ENCODE measurements at places on chromosomes 11 and 22.

GRCh38 chr11:77091146-77091940 is 11.3 kb upstream of the OMP start:
- DNase-seq: peak; percentile 70

DNA sequence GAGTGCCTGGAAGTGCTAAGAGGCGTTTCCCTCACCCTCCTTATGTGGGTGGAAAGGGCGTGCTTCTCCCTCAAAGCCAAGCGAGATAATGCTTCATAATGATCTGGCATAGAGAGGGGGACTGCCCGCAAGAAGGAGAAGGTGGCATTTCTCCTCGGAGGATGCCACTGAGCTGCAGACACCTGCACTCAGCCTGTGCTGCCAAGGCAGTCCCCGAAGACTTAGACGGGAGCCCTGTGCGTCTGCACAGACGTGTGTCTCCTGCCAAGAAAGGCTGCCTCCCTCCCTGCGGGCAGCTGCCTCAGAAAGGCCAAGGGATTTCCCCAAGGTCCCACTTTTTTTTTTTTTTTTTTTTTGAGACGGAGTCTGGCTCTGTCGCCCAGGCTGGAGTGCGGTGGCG is 48.1 kb upstream of the SPATA19 start:
- no peak for DNase-seq

GRCh38 chr11:119782739-119783072 is 53.7 kb upstream of the NECTIN1 start:
- no peak for DNase-seq

GRCh38 chr11:32229576-32230240 is 138.8 kb downstream of the RCN1 start:
- no peak for DNase-seq

GRCh38 chr11:113730887-113731726 is 25.0 kb upstream of the TMPRSS5 start:
- DNase-seq: no peak

DNA sequence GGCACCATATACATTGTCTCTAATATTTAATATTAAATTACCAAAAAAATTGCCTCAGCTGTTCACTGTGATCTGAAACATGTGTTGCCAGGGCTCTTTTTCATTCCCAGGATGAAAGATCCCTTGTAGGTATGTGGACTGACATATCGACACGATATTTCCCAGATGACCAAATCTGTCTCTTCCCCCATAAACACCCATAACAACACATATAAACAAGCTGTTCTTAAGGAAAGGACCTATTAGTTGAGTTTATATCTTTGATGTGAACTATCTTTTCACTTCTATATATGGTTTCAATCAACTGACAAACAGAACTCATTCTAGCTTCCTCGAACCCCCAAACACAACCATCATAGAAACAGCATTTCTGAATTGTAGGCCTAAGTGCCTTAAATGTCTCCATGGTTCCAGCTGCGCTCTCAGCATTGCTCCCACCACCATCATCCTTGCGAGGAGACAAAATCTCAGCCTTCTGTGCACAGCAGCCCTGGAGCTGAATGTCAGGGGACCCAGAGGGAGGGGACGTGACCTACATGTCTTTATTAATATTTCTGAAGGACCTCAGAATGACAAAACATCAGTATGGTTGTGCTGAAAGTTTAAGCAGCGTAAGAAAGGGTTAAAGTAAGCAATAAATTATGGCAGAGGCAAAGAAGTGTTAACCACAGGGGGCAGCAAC is 67.0 kb downstream of the ETS1 start:
- no peak for DNase-seq

DNA sequence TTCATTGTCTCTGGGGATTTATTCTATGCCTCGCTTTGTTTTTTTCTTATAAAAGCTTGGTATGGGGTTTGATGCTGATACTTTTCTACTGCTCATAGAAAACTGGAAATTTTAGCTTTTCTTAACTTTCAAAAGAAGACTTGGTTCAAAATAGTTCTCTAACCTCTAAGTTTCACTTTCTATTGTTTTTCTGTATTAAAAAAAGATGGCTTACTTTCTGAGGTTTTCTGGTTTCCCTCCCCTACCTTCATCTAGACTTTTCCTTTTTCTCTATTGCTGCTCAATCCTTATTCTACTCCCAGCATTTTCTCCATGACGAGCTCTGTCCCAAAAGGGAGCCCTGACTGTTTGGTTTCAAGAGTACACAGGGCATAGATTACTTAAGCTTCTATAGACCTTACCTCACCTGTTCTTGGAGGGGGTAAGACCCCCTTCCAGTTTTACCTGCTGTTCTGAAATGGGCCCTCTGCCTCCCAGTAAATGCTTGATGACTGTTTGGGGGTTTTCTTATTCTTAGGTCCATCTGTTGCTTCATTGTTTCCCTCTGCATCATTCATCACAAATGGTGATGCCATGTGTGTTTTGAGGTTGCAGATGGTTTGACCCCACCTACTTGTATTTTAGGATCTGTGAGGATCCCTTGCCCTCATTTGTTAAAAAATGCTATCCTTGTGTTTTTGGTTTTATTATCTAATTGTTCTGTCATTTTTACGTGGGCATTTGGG is 29.5 kb downstream of the DNHD1 start:
- DNase-seq: no peak

DNA sequence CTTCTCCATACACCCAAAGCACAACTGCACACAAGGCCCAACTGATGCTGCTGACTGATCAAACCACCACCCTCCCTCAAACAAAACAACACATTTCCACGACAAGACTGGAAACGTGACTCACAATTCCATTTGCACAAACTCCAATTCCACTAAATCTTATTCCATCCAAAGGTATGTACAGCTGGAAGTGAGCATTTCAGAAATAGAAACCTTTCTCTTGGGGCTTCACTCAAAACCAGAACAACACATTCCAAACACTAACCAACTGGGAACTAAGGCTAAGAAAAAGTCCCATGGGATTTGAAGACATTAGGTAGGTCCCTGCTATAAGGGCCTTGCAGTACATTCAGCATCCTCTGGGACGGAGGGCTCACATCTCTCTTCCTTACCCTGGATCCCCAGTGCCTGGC is 19.6 kb downstream of the MORC2 start:
- no peak for DNase-seq

- DNase-seq: no peak
Observed at GRCh38 chr22:32839831-32840584, 38.5 kb downstream of the TIMP3 start.

DNA sequence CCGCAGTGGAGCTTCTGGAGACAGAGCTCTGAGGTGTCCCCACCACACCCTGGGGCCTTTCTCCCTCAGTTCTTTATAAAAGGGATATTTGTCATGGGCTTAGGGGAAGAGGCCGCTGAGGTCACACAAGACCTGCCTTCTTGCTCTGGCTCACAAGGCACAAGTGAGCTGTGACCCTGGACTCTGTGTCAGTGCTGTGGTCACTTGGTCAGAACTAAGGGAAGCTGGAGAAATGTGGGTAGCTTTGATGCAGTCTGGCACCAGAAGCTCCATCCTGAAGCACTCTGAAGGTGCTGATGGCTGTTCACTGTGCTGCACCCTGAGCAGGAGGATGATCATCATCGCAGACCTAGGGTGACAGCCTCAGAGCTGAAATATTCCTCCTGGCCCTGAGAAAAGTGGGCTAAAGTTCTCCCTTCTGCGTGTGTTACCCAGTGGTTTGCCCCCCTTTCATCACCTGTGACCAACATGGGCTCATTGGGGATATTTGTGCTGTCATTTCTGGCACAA is 28.1 kb upstream of the VPREB1 start:
- no peak for DNase-seq

- no peak for DNase-seq
Observed at GRCh38 chr11:72626414-72626936, 47.7 kb downstream of the PDE2A start.

DNA sequence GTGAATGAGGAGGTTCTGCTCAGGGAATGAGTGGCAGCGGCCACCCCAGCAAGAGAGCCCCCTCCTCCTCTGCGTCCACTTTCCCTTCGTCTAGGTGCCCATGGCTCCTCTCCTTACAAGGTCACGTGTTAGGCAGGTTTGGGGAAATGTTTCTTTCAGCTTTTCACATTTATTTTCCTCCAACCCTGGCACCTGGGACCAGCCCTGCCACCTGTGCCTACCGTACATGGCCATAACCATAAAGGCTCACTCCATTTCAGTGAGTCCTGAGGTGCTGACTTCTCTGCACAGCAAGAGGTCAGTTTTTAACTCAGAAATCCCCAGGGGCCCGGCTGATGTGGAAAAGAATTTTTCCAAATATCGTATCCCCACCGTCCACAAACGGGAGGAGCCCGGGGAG is 71.2 kb downstream of the FLI1 start:
- DNase-seq: no peak

DNA sequence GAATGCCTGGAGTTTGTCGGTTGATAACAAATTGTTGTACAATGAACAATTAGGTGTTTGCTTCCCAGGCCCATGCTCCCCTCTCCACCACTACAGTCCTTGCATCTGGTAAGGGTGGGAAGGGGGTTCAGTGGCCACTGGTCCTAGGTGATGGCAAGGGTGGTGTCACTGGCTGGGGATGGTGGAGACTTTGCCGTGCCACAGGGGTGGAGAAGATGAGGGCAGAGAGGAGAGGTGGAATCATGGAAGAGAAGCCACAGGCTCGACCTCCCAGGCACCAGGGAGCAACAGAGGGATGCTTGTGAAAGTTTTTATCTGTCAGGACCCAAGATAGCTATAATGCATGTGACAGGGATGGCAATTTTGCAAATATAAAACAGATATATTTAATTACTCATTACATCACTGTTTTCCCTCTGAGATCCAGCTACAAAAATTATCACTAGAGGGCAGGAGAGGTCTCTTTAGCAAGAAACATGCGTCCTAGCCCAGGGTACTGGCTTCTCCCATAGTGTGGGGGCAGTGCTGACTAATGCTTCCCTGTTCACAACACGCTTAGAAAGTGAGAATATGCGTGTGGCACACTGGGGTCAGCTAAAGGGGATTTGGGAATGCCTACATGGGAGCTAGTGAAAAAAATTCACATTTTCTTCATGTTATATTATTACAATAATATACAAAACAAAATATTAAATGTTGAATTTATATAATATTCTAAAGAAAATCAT is 49.0 kb upstream of the AMPD3 start:
- peak; percentile 66 for DNase-seq

DNA sequence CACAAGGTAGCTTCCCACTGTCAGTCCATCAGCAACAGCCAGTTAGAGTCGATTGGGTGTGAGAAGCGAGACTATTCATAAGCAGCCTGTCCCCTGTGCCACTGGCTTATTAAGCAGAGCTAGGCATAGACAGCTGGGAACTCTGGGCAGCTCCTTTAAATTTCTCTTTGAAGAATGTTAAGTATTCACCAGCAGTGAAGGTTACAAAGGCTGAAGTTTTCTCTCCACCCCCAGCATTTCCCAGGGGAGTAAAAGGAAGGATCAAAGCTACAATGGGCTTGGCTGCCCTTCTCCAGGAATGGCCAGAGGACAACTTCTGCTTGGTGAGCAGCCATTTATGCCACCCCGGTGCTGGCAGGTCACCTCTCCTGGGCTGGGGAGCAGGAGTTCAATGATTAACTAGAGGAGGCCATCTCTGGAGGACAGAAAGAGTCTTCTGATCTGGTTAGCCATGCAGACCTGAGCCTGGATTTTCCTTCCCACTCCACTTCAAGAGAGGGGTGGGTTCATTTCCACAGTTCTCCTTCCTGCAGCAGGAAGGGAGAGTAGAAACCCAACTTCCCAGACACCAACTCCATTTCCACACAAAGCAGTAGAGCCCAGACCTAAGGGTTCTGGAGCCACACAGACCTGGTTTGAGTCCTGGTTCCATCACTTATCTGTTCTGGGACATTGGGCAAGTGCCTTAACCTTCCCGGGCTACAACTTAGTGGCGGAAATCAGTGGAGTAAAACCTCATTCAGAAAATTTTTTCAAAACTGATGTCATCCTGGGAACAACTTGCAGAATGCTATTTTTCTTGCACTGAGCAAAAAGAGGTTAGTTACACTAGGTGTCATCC is 22.6 kb downstream of the POU2AF3 start:
- DNase-seq: no peak

GRCh38 chr22:34105461-34106062 is 185.3 kb upstream of the LARGE1 start:
- DNase-seq: no peak

DNA sequence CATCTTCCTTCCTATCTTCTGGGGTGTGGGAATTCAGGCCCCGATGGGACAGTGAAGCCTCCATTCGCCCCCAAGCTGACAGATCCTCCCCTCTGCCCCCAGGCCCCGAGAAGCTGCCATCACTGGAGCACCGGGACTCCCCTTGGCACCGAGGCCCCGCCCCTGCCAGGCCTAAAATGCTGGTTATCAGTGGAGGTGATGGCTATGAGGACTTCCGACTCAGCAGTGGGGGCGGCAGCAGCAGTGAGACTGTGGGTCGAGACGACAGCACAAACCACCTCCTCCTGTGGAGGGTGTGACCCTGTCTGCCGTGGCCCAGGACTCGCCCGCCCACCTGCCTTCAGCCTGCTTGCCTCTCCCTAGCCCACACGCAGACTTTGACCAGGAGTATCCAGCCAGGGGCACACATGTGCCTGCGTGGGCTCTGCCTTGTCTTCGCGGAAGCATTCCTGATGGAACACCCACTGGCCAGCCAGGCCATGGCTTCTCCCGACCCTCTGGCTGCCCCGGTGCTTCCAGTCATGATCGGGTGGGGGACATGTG is 8.6 kb upstream of the RELT start:
- DNase-seq: no peak

GRCh38 chr11:73307323-73308002 is 613 bp upstream of the ARHGEF17 start:
- DNase-seq: peak; percentile 89

DNA sequence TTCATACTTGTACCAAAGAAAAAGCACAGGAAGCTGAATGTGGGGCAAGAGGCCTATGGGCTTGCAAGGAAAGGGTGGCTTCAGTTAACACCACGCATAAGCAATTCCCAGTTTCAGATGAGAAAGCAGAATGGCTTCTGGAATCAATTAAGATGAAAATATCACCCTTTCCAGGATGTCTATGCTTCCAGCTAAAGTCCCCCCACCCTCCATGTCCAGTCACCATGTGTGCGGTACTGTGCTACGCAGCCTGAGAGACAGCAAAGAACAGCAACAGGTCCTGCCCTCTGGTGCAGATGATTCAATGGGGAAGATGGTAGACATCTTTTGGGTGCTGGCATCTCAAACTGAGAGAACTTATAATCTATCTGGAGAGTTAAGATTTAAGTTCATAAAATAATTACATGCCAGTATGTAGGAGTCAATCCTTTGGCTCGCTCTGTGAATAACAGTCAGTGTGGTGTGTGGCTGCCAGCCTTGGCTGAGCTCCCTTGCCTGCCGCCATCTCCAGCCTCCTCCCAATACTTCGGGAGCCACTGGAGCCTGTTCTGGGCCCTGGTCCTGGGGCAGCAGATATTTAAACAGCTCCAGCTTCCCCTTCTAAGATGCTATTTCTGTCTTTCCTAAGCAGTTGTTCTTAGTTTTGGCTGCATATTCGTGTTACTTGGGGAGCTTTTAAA is 44.5 kb downstream of the ME3 start:
- DNase-seq: no peak

Measured in stimulated activated CD4-positive, alpha-beta T cell treated with anti-CD3 and anti-CD28 coated beads, Interleukin-4, amount 100 ng/mL, for 4 hours (primary cell).